ENCODE measurements at places on chromosomes 2 and 18.

- no peak for DNase-seq
Observed at GRCh38 chr2:113754160-113754559, 2.3 kb downstream of the SLC35F5 start.

GRCh38 chr2:31087491-31087890 is 50.7 kb downstream of the GALNT14 start:
- DNase-seq = no peak

DNA sequence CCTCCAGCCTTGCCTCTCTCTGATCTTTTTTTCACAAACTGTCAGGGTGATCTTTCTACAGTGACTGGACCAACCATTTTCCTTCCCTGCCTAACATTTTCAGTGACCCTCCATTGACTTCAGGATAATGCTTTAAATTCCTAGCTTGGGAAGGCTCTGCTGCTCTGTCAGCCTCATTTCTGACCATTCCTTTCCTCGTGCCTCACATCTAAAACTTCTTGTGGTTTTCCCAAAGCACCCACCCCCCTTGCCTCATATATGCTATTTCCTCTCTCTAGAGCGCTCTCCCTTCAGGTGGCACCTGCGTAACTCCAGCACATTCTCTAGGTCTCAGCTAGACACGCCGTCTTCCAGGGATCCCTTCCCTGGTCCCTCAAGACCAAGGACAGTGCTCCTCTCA is 37.2 kb downstream of the DRC1 start:
- no peak for DNase-seq

DNA sequence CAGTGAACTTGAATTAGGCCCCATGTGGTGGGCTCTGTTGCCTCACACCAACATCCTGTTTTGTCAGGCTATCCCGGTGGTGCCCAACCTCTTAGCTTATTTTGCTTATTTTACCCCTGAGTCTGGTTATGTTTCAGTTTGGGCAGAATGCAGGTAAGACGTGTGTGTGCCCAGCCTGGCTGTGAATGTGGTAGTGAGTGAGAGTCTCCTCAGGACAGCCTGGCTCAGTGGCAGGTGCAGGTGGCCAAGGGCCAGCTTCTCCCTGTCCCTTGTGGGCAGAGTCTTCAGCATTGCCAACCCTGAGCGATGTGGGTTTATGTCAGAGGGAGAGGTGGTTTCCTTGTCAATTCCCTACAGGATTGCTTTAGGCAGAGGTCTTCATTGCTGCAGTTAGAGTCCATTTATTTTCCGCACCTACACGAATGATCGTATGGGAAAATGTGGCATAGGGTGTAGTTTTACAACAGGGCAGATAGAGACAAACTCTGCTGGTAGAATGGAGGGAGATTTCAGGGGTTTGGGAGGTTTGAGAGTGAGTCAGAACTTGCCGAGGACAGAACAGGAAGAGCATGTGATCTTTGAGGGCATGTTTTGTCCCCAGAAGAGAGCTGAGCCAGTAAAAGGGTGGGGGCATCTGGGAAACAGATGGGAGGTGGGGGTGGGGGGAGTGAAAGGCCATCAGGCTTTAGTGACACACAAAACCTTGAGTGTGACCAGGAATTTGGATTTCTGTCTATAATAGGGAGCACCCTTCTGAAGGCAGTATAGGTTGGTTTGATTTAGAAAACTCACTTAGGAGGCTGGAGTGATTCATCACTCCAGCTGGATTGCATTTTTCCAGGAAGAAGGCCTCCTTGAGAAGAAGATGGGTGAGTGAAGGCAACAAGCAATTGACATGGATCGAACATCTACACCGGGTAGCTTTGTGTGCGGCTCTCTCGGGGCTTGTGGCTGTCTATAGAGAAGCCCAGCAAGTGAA is 156.2 kb upstream of the CELF4 start:
- no peak for DNase-seq

- DNase-seq = no peak
Observed at GRCh38 chr2:59677158-59677557, 876.3 kb downstream of the BCL11A start.

DNA sequence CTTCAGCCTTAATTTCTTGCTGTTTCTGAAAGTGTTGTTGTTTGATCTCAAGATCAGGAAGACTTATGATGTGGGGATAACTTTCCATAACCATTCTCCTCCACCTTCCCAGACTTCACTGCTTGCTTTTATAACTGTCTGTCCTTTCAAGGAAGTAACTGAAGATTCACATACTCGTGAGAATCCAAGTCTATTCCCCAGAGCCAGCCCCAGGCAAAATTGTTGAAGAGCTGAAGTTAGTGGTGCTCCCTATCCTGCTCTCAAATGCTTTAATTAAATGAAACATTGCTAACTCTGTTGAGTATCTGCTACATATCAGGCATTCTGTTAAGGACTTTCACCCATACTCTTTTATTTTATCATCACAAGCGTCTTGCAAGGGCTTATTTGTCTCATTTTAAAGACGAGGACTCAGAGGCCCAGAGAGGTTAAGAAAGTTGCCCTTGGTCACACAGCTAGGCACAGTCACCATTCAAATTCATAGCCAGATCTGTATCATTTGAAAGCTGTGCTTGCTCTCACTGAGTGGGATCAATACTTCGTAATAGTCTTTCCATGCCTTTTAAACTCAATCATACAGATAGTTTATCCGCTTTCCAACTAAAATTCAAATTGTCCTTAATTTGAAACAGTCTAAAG is 189.8 kb upstream of the TCF4 start:
- no peak for DNase-seq

DNA sequence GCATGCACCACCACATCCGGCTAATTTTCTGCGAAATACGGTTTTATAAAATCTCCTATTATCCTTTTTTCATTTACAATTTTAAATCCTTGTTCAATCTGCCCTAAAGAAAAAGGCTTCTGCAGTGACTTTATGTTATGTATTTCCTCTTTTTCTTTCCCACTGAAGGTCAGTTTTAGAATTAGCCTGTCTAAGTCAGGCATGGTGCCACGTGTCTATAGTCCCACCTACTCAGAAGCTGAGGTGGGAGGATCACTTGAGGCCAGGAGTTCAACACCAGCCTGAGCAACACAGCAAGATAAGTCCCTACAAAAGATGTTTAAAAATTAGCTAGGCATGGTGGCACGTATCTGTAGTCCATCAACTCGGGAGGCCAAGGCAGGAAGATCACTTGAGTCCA is 39.8 kb upstream of the TNFRSF11A start:
- DNase-seq = no peak

GRCh38 chr2:85330839-85331636 is 3.2 kb upstream of the TGOLN2 start:
- no peak for DNase-seq

Data from NCI-H1694 treated with DMSO at 0.1 percent for 48 hours (cell line).